ENCODE measurements at places on chromosomes 1 and 21.

GRCh38 chr1:22507587-22507986 lies 55.7 kb upstream of the EPHA8 start:
- no peak for DNase-seq

GRCh38 chr1:190439447-190439846 lies 38.2 kb downstream of the BRINP3 start:
- no peak for DNase-seq

GRCh38 chr1:51543858-51544257 lies 24.8 kb upstream of the EPS15 start:
- no peak for DNase-seq

- peak; percentile 40 for DNase-seq
Measured at GRCh38 chr1:75908717-75909152, 23.5 kb downstream of the ASB17 start.

DNA sequence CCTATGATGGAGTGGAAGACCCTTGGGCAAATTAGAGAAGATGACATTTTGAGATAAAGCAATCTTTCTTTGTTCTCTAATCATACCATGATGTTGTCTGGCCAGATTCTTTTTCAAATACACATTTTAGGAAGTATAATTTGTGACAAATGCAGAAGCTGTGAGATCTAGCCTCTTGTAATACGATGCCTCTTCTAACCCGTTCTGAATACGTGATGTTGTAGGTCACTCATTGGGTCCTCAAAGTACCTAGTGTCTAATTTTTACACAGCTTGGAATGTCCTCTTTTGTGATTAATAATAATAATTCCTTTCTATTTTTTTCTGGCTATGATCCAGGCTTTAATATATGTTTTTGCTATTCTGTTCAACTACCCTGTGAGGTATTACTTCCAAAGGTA lies 502.7 kb downstream of the NUF2 start:
- no peak for DNase-seq

- no peak for DNase-seq
Measured at GRCh38 chr1:113255720-113256347, 134.5 kb upstream of the MAGI3 start.

- no peak for DNase-seq
Measured at GRCh38 chr1:230913496-230913895, 45.2 kb upstream of the C1orf198 start.

DNA sequence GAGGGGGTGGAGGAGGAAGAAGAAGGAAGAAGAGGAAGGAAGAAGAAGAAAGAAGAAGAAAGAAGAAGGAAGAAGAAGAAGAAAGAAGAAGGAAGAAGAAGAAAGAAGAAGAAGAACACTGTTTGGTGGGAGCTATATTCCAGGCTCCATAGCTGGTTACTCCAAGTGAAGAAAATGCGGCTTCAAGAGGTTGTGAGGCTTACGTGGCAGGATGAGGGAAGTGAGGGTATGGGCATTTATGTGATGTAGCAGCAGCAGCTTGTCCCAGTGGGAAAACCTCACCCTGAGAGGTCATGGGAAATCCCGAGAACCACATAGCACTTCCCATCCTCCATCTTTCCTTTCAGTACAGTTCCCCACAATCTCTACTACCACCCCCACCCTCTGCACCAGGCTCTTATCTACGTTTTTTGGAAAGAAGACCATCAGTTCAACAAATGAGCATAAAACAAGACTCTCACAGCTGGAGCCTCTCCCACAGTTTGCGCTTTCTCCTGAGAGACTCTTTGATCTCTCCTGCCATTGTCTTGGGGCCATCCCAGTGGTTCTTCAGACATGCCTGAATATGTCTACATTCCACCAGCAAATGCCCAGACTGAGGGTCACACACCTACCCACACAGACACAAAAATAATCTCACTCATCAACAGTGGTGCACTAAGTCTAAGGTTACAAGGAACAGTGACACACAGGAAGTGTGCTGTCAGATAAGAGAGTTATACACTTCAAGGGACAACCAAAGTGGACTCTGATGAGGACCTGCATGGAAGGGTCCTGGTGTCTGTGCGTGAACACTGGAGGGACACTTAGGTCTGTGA lies 77.9 kb upstream of the KCNJ15 start:
- no peak for DNase-seq

GRCh38 chr1:59564192-59564891 lies 250.4 kb upstream of the HOOK1 start:
- DNase-seq, result no peak

DNA sequence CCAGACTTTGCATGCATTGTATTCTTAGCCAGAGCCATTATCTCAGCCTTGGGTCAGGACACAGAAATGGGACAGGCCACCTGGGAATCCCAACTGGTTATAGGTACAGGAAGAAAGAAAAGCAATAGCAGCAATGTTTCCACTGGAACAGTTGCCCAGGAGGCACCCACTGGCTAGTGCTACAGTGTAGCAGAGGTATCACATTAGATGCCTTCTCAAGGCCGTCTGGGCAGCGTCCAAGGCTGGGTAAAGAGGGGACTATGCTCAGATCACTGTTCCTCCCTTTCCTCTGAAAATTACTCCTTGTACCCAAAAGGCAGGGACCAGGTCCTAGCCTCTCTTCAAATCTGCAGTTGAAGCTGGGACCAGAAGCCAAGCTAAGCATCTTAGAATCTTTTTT lies 2.6 kb downstream of the CREB3L4 start:
- DNase-seq, result no peak

- DNase-seq, result no peak
Measured at GRCh38 chr1:4485398-4485797, 169.0 kb upstream of the AJAP1 start.

- DNase-seq, result no peak
Measured at GRCh38 chr1:99246152-99246551, 18.1 kb upstream of the PLPPR4 start.

- DNase-seq, result no peak
Measured at GRCh38 chr1:162147760-162148159, 78.3 kb downstream of the NOS1AP start.

DNA sequence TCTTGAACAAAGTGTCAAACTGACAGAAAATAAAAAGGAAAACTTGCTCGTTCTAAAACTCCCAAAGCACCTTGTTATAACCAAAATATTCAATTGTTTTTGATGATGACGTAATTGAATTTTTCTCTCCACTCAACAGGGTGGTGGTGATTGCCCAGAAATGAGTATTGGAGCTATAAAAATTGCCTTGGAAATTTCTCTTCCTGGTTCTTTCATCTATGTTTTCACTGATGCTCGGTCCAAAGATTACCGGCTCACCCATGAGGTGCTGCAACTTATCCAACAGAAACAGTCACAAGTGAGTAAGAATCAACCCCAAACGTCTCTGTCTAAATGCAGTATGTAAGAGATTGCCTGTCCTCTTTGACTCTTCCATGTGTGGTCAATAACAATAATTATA lies 130.1 kb downstream of the HMCN1 start:
- DNase-seq, result no peak

- no peak for DNase-seq
Measured at GRCh38 chr1:241586905-241587512, 53.2 kb downstream of the CHML start.

GRCh38 chr1:35557118-35557610 lies at the start of gene KIAA0319L:
KIAA0319L (minus strand) TSS chr1:35557403; CDS start chr1:35554491, 2,912 bp downstream.
- DNase-seq, result no peak

- no peak for DNase-seq
Measured at GRCh38 chr21:40706806-40707655, 139.9 kb downstream of the DSCAM start.

DNA sequence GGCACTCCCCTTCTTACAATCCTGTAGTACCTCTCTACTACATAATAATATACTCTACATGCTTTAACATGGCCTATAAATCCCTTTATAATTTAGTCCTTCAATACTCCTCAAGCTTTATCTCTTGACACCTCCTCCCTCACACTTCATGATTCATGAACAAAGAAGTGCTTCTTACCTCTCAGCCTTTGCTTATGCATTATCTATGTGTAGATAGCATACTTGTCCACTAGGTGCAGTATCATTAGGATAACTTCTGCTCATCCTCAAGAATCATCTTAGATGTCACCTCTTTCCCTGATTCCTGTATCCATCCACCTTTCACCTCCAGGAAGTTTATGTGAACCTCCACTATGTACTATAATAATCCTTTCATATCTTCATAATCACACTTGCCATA lies 74.4 kb downstream of the COL24A1 start:
- DNase-seq, result peak; percentile 7

GRCh38 chr1:163315773-163316374 lies 5.9 kb upstream of the NUF2 start:
- no peak for DNase-seq

DNA sequence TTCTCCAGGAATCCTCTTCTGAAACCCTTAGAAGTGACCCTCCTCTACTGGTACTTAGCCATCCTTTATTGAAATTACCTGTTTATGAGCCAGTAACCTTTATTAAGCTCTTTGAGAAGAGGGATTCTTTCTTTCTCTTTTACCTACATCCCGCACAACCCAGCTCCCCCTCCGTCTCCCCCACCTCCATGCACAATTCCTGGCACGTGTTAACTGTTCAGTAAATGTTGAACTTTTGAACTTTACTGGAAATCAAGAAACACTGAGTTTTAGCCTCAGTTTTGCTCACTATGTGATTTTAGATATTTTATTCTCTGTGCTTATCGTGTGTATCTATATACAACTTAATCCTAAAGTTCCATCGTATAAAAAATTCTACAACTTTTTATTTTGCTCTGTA lies 1.8 kb downstream of the TMED5 start:
- DNase-seq, result no peak

GRCh38 chr1:10813799-10814198 lies 17.4 kb upstream of the CASZ1 start:
- no peak for DNase-seq

DNA sequence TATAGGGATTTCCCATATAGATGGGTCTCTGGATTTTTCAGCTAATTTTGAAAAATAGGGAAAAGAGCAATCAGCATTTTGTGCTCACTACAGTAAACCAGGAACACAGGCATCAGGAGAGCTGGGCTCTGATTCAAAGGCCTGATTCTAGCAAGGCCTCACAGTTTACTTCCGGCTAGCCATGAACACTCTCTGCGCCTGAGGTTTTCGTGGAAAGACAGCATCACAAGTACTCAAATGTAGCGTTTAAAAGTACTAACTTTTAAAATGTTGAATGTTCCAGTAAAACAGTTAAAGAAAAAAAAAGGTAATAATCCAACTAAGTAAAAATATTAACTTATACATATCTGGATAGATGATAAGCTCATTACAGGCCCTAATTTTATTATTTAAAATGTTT lies 120.6 kb downstream of the SLC45A1 start:
- DNase-seq, result no peak

DNA sequence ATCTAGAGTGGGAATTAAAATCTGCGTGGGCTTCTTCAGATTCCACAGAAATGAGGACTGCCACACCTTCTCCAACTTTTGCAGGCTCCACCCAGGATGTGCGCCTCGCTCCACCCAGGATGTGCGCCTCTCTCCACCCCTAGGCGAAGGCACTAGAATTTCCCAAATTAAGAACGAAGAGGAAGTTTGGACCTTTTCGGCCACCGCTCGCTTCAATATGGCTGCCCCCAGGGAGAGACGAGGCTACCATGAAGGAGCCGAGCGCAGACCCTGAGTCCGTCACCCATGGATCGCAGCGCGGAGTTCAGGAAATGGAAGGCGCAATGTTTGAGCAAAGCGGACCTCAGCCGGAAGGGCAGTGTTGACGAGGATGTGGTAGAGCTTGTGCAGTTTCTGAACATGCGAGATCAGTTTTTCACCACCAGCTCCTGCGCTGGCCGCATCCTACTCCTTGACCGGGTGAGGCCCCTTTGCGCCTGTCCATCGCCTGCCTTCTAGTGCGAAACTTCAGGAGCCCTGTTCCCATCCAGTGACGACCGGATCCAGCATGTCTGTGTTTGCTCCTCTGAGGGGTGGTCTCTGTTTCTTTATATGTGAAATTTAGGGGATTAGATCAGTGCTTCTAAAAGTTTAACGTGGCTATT lies at the start of the genes CRYZ and TYW3:
TSS of gene CRYZ (minus strand) at position 91 of the 644 bp plus-strand sequence. CDS start 8,229 bp downstream, outside the sequence.
TSS of gene TYW3 (plus strand) at position 193 of the 644 bp plus-strand sequence. CDS start at position 286, 93 bp downstream.
- peak; percentile 90 for DNase-seq
